ENCODE measurements at places on chromosomes 1 and 21.

GRCh38 chr1:211632808-211633523 is 42.5 kb downstream of the NEK2 start:
- no peak for DNase-seq

GRCh38 chr1:212293579-212293978 is 8.4 kb downstream of the PPP2R5A start:
- DNase-seq: no peak

GRCh38 chr1:196306421-196306820 is 301.8 kb downstream of the KCNT2 start:
- no peak for DNase-seq

DNA sequence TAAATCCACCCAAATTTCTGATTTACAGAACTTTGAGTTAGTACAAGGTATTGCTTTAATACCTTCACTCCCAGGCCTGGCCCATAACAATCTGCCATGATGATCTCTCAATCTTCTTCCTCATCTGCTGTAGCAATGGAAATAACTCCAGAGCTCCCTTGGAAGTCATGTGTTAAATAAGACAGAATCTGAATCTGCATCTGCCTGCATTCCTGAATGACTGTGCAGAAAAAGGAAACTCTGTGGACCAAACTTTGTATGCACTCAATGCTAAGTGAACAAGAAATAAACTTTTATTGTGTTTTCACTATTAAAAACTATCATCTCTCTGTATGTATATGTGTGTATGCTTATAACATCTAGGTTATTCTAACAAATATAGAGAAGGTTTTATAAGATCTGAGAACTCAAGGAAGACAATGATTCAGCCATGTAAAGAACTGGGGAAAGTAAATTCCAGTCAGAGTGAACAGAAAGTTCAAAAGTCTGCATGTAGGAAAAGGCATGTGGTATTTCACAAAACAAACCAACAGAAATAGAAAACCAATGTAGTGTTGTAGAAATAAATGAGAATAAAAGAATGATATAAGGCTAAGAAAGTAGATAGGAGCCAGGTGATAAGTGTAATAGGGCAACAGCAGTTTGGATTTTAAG is 390.2 kb downstream of the USH2A start:
- DNase-seq: no peak

- no peak for DNase-seq
Measured at GRCh38 chr1:118871582-118872171, 116.5 kb downstream of the TBX15 start.

DNA sequence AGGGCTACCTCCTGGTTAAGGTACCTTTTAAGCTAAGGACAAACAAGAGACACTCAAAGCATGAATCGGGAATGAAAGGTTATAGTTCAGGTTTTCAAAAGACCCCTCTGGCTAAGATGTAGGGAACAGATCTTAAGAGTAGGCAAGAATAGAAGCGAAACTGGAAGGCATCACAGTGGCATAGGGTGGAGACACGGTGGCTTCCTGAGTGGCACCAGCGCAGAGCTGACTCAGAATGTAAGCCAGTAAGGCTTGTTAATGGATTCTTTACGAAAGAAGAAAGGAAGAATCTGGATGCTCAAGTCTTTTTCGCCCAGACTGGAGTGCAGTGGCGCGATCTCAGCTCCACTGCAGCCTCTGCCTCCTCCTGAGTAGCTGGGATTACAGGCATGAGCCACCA is 21.2 kb downstream of the PADI6 start:
- no peak for DNase-seq

- DNase-seq: no peak
Measured at GRCh38 chr21:29208682-29209059, 78.2 kb downstream of the MAP3K7CL start.

DNA sequence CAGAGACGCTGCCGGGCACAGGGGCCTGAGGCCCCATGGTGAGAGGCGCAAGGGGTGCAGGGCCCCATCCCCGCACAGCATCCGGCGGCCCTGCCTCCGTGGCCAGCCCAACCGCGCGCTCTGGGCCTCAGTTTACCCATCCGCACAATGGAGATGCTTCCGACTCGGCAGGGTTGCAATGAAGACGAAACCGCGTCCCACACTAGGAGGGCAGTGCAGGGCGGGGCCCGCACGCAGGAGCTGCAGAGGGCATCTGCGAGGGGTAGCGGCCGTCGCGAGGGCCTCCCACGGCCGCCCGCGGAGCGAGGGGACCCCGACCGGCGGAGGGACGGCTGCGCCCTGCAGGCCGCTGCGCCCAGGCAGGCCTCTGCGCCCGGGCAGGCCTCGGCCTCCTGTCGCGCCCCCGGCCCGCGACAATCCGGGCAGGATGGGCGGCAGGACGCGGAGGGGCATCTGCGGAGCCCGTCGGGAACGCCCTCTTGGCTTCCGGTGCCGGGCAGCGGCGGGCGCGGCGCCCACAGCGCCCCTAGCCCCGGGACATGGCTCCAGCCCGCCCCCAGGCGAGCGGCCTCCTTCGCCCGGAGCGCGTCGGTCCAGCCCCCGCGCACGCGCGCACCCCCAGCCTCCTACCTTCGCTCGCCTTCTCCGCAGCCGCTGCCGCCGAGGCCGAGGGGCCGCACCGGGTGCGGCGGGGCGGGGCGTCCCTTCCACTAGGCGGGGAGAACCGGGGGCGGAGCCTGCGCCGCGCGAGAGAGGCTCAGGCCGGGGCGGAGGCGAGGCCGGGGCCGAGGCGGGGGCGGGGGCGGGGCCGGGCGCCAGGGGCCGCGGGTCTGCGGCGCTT is 15.3 kb downstream of the RNU1-1 start:
- DNase-seq: peak; percentile 88

DNA sequence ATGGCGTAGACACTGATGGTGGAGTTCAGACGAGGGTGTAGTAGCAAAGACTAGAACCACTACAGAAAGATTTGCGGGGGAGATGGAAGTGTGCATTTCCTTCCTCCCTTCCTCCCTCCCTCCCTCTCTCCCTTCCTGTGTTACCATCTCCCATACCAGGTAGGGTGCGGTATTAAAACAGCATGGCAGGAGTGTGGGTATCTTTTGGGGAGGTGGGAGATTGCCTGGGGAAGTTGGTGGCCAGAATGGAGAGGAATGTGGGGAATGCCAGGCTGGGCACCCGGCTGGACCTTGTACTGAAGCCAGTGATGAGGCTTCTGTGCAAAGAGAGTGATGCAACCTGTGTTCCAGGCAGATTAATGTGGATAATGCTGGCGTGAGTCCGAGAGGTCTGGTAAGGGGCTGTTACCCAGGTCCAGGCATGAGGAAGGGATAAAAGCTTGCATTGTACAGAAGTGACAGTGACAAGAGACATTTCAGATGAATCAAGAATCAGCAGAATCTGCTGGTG is 30.3 kb upstream of the PPP2R5A start:
- DNase-seq: no peak

- DNase-seq: no peak
Measured at GRCh38 chr1:156089704-156090103, 7.4 kb upstream of the MEX3A start.

DNA sequence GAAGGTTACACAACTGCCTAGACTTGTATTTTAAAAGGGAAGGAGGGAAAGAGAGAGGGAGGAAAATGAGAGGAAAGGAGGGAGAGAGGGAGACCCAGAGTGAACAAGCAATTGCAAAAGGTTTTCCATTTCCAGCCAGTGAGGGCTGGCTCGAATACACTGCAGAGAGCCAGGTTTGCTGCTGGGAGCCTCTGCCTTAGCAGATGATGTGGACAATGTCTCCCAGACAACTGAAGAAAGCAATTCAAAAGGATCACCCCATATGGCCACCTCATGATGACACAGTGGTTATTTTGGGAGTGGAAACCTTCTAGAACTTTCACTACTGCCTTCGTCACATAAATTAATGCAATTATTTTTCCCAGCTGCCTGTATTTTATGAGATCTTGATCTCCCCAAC is 86.4 kb downstream of the BCAR3 start:
- DNase-seq: no peak

- DNase-seq: no peak
Measured at GRCh38 chr1:244289991-244290785, 161.5 kb downstream of the ADSS2 start.

- DNase-seq: no peak
Measured at GRCh38 chr1:175600721-175601440, 142.5 kb downstream of the TNR start.

DNA sequence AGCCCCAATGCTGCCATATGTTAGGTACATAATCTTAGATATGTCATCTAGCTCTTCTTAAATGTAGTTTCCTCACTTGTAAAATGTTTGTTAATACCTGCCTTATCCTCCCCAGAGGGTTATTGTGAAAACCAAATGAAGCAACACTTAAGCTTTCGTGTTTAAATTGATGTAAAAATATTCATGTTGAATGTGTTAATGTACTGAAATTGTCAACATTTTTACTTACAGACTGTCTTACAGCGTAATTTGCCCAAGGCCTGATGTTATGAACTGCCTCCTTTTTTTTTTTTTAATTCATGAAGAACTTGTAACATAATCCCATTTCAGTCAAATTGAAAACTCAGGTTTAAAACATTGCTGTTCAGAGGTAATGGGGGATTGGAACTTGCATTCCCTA is 25.6 kb upstream of the ENAH start:
- no peak for DNase-seq

- DNase-seq: peak; percentile 55
Measured at GRCh38 chr1:27872802-27873551, 633 bp downstream of the THEMIS2 start.

DNA sequence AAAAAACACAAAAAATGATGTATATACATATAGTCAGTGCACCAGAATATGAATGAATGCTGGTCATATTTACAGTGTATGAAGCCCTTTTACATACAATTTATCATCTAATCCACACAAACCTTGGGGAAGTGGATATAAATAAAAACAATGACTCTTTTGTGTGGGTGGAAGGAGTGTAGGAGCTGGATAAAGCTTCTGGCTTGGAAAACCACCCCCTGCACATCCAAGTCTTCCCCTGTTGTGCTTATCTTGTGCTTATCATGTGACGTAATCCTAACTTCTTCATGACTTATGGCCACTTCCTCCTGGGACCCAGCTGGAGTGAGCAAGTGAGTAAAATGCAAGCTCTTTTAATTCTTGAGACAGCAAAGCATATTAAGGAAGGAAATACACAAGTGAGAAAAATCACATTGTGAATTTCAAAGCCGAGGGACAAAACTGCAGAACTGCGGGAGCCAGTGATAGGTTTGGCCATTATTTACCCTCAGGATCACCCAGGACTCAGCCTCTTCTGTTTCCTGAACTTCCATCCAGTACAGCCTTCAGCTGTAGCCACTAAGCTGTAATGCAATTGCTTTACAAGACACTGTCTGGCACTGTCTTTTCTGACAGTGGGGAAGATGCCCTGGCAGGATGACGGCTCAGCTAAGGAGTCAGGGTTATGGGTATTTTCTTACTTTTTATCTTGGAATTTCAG is 104.0 kb upstream of the PPM1J start:
- no peak for DNase-seq

DNA sequence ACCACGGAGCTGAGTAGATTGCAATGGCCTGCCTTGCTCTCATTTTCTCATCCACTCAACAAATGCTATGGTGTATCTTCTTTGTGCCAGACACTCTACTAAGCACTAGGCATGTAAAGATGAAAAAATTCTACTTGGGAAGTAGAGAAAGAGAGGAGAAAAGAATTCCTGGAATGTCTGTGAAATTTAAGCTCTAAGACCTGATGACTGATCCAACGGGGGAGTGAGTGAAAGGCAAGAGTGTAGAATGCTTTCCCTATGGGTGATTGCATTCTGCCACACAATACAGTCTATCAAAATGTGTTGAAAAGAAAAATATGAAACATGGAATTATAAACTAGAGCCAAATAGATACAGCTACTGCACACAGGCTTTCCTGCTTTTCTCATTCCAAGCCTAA is 82.3 kb downstream of the CYYR1 start:
- no peak for DNase-seq

GRCh38 chr1:156102633-156103511 is 11.6 kb upstream of the LMNA start:
- no peak for DNase-seq

DNA sequence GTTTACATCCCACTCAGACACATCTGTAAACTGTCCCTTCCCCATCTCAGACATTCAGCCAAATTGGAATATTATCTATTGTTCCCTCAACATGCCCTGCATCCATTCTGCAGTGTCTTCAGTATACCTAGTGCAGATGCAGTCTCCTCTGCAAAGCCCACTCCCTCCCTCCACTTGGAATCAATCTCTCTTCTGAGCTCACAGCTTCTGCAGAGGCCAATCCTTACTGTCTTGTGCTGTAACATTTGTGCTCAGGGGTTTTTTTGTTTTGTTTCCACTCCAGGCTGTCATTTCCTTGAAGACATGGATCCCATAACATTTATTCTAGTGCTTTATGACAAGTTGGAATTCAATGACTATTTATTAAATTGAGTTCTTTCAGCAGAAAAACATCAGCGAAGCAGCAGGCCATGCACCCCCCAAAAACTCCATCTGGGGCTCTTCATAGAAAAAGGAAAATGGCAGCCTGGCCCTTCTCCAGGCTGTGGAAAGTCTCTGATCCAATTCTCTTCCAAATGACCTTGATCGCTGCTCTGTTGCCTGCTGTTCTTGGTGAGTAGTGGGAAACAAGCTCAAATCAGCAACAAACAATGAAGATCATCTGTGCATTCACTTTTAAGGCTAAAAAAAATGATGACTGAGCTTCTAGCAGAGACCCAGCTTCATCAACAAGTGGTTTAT is 8.7 kb downstream of the C4BPA start:
- DNase-seq: no peak

DNA sequence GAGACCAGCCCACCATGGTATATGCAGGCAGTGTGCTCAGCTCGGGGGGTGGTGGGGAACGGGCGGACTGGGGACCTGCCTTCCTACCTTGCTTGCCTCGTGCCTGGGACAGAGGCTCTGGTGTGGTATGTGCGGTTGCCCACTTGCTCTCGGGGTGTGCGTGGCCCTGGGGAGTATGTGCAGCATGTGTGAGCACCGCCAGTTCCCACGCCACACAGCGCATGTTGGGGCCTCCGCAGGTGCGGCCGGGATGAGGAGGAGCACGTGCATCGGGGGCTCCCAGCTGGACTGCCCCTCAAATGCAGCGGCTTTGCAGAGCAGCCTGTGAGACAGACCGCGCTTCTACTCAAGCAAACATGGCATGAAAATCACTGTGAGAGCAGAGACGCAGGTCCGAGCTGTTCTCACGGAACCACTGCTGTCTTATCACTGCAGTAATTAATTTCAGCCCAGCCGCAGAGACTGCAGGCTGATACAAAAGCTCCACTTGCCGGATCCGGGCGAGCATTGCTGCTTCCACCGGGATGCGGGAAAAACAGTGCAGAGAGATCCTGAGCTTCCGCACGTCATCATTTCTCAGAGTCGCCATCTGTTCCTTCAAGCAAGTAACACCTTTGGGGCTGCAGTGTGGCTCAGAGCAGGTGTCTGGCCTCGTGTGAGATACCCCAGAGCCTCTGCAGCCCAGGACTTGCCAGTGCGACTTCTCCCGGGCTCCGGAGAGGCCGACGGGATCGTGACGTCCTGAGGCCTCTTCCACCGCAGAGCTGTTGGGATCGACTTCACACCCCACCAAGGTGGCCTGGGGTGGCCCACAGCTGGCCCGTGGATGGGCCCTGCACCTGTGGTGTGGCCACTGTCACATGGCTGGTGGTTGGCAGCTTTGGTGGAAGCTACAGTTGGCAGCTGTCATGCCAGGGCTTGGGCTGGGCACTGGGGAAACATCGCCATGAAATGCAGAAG is 92.6 kb upstream of the ACTRT2 start:
- DNase-seq: no peak
